Stimulated activated CD4-positive, alpha-beta T cell treated with anti-CD3 and anti-CD28 coated beads, Interleukin-4, amount 100 ng/mL, for 24 hours (primary cell): ENCODE measurements at places on chromosomes 16 and 17.

- DNase-seq = peak; percentile 50
These were observed 1.1 kb upstream of the TFAP4 start for GRCh38 chr16:4273858-4274311.

DNA sequence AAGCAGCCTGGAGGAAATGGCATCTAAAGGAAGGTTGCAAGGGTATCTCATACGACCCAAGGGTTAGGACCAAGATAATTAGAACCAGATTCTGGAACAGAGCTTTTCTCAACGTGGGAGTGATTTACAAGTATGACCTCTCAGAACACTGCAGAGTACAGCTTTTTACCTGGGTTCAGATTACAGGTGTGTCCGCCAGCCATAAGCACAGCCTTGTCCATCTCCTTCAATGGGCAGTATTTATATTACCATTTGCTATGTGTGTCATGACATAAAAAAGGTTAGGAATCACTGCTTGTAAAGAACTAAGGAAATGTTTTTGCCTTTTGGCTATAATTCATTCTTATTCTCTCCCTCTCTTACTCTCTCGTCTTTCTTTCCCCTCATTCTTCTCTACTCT lies 36.7 kb downstream of the MYO1D start:
- no peak for DNase-seq

GRCh38 chr16:49453021-49453420 lies 79.4 kb downstream of the C16orf78 start:
- DNase-seq = no peak

DNA sequence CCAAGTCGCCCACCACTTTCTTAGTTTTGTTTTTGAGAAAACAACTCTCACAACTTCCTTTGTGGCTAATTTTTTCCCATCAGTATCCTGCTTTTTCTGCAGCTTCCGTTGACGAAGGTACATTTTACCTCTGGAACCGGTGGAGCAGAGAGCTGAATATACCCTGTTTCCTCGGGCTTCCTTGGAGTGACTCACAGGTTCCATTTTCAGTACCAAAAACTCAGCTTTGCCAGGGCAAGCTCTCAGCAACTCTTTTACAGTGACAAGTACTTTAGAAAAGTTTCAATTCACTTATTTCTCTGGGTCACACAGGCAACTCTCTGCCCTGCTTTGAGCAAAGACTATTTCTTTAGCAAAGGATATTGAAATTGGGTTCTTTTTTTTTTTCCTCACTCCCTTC lies 318.9 kb downstream of the SNX29 start:
- DNase-seq = no peak

DNA sequence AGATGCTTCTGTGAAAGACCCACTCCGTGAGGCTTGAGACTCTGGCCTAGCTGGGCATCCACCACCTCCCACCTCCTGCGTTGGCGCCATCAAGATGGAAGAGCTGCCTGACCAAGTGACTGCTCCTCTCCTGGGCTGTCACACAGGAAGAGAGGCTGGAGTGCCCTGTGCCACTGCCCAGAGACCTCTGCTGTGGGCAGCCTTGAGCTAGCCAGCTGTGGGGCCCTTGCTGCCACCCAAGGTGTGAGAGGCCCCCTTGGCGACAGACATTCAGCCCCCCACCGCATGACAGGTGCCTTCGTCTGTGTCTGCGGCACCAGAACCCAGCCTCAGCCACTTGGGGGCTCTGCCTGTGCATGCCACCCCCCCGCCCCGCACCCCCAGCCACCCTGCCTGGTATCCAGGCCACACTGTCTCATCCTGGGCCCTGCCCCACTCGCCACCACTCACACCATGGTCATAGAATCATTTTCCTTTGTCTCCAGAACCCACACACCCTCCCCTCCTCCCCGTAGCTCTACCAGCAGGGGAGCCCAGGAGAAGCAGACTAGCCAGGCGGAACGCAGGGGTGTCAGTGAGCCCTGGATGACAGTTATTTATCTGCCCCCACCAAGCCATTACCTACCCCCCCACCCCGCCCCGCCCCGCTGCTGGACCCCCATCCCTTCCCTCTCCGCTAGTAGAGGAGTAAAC lies 120.9 kb upstream of the LHX1 start:
- DNase-seq = no peak

DNA sequence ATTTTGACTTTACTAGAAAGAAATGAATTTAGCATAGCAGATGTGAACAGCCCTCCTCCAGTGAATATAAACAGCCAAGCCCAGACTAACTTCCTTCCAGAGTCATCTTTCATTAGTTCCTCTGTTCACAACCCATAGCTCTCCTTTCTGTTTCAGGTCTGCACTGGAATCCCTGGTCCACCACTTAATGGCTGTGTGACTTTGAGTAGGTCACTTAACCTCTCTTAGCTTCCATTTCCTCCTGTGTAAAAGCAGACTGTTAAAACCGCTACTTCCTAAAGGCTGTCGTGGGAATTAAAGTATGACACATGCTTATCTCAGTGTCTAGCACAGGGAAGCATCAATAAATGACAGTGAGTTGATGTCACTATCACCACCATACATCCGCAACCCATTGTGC lies 7.5 kb downstream of the SLC6A4 start:
- DNase-seq = no peak

- DNase-seq = no peak
These were observed 64.9 kb upstream of the CHMP6 start for GRCh38 chr17:80926591-80927250.

DNA sequence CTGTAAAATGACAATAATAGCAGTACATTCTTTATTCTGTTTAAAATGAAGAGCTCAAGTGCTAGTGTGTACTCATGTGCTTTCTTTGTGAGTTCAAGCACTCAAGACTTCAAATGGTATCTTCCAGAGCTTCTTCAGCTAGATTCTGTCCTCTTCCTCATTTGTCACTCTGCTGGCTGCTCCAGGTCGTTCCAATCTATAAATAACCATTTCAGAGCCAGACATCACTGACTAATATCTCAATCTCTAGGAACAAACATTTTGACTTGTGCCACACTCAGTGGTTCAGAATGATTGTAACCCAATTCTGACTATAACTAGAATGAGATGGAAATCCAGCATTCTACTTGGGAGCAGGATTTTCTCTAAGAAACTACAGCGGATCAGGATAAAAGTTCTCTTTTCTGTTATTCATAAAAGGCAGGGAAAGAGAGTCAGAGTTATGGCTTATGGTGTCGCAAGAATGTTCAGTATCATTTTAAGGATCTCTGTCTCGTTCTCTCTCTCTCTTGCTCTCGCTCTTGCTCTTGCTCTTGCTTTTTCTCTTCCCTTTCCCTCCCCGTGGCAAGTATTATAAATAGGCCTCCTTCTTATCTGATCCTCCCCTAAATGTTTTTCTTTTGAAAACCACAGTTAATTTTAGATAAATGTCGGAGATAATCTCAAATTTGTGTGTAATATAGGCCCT lies 116.3 kb upstream of the MAF start:
- DNase-seq = no peak

GRCh38 chr16:11005611-11005975 lies 61.2 kb downstream of the CLEC16A start:
- no peak for DNase-seq

- DNase-seq = no peak
These were observed 99.3 kb upstream of the C17orf78 start for GRCh38 chr17:37276475-37276874.

DNA sequence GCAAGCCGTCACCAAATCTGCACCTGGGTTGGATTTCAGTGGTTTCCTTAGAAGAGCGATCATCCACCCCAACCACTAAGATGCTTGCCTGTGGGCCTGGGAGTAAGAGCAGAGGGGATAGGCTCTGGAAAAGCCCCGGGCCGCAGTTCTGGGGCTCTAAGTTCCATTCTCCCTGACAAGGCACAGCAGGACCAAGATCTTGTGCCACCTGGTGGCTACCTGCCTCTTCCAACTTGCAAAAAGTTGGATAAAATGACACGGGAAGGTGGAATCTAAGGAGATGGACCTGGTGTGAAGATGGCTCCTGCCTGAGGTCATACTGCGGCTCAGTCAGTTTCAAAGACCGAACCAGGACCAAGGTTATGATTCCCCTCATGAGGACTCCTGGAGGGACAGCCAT lies 42.3 kb downstream of the ABCC12 start:
- DNase-seq = no peak

DNA sequence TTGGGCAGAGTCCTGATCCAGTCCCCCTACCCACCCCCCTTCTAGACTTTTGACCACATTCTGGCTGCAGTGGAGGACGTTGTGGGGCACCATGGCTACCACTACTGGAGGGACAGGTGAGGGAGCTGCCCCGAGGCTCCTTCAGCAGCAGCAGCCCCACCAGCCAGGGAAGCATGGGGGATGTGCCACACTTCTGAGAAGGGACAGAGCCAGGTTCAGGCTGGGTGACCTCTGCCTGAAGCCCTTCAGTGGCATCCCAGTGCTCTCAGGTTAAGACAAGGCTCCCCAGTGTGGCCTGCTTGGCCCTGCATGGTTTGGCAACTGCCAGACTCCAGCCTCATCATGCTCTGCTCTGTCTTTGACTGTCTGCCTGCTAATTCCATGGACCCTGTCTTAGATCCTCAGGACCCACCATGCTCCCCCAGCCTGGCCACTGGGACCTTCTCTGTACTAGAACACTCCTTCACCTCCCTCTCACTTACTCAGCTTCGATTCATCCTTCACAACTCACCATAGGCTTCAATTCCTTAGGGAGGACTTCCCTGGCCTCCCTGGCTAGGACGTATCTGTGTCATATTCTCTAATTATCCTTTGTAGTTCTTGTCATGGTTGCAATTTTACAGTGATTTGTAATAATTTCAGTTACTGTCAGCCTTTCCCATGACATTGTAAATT lies 8.8 kb downstream of the SLC9A5 start:
- DNase-seq = no peak

DNA sequence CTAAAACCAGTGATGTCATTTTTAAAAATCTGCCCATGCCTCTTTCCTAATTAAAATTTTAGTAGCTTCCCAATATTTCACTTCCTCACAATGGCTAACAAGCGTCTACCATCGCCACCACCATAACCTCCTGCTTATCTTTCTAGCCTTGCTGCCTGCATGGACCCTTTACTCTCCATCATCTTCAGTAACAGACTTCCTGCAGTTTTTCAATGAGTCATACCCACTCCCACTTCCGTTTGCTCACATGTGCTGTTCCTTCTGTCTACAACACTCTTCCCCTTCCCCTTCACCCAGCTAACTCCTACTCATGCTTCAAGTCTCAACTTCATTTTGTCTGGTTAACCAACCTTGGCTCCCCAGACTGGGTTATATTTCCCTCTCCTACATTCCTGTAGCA lies 12.8 kb upstream of the SKAP1 start:
- no peak for DNase-seq

GRCh38 chr17:58097384-58098088 lies 14.3 kb downstream of the DYNLL2 start:
- DNase-seq = no peak

DNA sequence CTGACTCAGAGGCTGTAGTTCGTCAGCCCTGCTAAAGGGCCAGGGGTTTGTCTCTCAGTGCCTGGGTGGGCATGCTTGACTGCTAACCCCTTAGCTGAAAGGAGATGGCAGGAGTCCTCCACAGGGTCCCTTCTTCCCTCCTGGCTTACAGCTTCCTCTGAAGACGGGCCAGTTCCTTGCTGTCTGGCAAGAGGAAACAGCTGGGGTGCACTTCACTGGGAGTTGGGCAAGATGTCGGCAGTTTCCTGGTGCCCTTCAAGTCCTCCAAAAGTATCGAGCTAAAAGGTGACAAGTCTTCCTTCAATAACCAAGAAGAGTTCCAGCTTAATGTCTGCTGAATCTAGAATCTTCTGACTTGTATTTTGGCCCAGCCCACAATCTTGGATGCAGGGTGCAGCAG lies 23.4 kb downstream of the NUP85 start:
- DNase-seq = no peak

DNA sequence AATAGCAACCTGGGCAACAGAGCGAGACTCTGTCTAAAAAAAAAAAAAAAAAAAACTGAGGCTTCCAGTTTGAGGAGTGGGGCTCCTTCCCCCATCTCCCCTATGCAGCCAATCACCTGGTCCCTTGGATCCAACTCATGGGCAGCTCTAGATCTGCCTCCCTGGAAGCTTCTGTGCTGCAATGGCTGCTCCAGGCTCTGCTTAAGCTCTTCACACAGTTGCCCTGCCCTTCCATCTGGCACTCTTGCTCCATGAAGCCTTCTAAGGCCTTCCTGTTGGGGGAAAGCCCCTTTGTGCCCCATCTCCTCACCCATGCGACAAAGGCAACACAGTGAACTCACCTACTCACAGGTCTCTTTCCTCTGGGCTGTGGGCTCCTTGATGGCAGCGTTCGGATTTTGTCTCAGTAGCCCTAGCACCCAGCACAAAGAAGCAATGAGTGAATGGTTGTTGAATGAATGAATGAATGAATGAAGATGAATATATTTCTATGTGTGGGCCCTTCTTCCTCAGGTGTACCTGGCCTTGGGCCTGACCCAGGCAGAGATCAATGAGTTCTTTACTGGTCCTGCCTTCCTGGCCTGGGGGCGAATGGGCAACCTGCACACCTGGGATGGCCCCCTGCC lies 1.9 kb downstream of the NAGLU start:
- no peak for DNase-seq

DNA sequence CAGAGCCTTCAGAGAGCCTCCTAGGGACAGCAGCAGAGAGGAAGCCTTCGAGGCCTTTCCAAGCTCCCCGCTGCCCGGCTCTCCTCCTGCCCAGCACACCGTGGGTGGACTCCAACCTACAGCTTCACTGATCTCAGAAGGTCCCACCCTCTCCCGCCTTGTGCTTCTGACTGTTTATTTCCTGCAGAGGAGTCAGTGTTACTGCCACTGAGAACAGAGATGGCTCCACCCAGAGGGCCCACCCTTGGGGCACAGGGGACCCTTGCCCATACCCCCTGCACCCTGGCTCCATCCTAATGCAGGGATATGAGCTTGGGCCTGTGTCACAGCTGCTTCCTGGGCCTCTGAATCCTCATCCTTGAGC lies 52.8 kb upstream of the TOB1 start:
- peak; percentile 40 for DNase-seq

DNA sequence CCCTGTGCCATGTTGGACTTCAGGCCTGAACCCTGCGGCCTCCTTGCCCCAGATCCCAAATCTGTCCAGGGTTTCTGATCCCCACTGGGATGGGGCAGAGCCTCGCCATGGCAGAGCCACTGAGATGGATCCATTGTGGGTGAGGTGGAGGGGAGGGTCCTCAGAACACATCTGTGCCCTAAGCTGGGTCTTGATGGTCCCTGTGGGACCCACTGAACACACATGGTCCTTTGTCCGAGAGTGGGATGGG lies 38.0 kb upstream of the KSR1 start:
- DNase-seq = no peak

- no peak for DNase-seq
These were observed 8.2 kb downstream of the NTHL1 start for GRCh38 chr16:2039274-2040031.

GRCh38 chr17:31834448-31834847 lies 24.6 kb downstream of the COPRS start:
- no peak for DNase-seq
